ENCODE measurements at places on chromosomes 11 and 22. TPM values are rescaled to one million over a fixed set of nuclear protein-coding genes. Genes with fewer than 3 reads are reported as not detected.

The IFT27 gene
- polyA plus RNA-seq, result 111 TPM

The MRGPRX3 gene
- not detected for polyA plus RNA-seq

The CELSR1 gene
- 0.14 TPM for polyA plus RNA-seq

The TH gene
- 10.9 TPM for polyA plus RNA-seq

The NELL1 gene
- polyA plus RNA-seq, result 70.4 TPM

The MGAT3 gene
- polyA plus RNA-seq, result 36.2 TPM

The POU2AF1 gene
- polyA plus RNA-seq, result not detected

The IL18 gene
- polyA plus RNA-seq, result not detected

The HEPN1 gene
- not detected for polyA plus RNA-seq

The RAG2 gene
- polyA plus RNA-seq, result not detected

The TCN1 gene
- polyA plus RNA-seq, result not detected

The MFNG gene
- polyA plus RNA-seq, result not detected
